ENCODE measurements at places on chromosomes 3 and 15.

GRCh38 chr3:64828276-64828675, 140.5 kb upstream of the ADAMTS9 start:
- DNase-seq = no peak

DNA sequence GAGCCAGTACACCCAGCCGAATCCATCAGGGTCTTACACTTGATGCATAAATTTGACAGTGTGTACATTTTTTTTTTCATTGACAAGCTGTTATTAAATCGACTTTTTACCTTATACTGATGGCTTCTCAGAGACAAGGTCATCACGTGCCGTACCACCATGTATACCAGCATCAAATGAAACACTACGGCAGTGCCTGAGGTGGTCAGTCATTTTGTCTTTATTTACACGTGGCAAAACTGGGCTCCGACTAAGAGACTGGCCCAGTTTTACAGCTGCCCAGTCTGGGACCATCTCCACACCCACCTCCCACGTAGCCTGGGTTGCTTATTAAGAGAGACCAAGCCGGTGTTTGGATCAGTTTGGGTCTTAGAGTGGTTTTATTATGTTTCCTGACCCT, 57.4 kb downstream of the TMEM266 start:
- DNase-seq = no peak

DNA sequence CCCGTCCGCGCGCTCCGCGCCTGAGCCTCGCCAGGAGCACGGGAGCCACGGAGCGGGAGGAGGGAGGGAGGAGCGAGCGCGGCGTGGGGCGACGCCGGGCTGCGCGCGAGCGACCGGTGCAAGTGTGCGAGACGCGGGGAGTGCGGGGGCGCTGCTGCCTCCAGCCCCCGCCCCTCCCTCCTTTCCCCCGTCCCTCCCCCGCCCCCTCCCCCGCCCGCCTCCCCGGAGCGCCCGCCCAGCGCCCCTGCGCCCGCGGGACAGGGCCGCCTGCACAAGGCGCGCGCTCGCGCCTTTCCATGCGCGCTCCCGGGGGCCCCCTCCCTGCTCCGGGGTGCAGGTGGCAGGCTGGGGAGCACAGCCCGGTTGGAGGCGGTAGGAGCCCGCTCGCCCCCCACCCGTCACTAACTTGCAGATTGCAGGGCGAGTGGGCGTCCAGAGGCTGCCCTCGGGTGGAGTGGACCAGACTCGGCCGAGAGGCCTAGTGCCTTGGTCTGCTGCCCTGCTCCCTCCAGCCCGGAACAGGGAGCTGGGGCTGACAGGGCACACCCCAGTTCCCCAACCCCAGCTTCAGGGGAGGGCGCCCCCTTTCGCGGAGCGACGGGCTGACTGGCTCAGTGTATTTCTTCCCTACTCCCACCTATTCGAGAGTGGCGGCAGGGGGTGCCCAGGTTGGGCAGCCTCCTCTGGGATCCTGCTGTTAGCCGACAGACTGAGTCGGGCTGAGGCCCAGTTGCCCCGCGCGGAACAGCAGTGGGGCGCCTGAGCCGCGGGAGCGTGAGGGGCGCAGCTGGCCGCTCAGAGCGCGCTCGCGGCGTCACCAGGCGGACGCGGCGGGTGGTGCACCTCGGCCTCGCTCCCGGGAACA, at the start of gene WNT7A:
Gene WNT7A, minus strand, starts transcription at position 126 of the 865 bp plus-strand sequence. CDS start 255 bp downstream, outside the sequence.
- no peak for DNase-seq

- DNase-seq = no peak
These were observed 12.7 kb downstream of the SPSB4 start for GRCh38 chr3:141063831-141064230.

DNA sequence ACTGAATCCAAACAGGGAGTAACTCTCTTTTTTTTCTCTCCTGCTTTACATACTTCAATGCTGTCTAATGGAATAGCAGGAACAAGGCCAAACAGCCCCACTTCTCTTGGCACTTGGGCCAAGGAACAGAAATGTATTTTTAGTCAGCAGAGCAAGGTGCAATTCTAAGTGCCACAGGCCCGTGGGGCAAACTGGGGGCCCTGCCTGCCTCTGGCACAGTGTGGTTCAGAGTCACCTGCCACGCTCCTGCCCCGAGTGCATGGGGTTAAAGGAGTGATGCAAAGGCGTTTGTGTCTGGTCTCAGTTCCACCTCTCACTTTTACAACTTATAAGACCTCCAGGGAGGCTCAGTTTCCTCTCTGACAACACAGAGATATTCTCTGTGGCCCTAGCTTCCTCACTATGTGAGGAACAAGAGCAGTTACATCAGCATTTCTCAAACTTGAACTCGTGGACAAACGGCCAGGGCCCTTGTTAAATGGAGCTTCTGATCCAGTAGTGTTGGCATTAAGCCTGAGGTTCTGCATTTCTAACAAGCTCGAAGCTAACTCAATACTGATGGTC, 51.3 kb downstream of the LRIG1 start:
- no peak for DNase-seq

GRCh38 chr3:126544596-126545281, 14.0 kb downstream of the C3orf22 start:
- no peak for DNase-seq

- DNase-seq = no peak
These were observed 48.8 kb upstream of the MRPS22 start for GRCh38 chr3:139295040-139295439.

DNA sequence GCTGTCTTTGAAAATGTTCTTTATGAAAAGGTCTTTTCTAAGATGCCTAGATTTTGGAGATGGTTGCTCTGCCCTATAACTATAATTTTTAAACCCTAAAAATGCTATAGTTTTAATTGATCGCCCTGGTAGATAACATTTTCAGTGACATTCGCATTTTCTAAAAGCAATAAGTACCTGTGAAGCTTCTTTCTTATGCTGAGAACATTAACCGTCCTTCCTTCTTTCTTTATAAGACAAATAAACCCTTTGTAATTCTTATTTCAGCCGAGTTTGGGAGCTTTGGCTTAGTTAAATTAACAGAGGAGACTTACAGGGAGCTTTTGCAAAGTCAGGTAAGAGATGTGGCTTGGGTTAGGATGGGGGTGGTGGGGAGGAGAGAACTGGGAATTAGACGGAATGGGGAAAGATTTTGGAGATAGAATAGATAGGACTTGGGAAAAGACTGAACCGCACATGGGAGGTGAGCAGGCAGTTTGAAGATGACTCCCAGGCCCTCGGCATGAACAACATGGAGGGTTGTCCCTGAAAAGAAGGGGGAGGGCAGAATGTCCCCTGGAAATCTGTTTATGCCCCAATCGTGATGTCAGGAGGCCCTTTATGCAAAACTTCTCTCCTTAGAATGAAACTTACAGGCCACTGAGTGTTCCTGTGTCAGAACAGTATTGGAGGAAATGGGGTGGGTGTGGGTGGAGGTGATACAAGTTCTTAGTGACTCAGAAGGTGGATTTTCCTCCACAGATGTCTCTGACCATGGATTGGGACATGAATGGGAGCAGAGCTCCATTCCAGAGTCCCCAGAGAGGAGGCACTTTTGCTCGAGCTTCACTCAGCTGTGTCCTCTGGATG, 76.2 kb upstream of the LARS2 start:
- no peak for DNase-seq

- DNase-seq = no peak
These were observed 76.2 kb downstream of the TGFBR2 start for GRCh38 chr3:30682434-30683155.

- DNase-seq = no peak
These were observed 3.8 kb downstream of the ATG3 start for GRCh38 chr3:112557976-112558375.

GRCh38 chr3:193053046-193053435, 135.4 kb upstream of the MB21D2 start:
- DNase-seq = no peak

- no peak for DNase-seq
These were observed 93.9 kb upstream of the BHLHE40 start for GRCh38 chr3:4885316-4885715.

- DNase-seq = no peak
These were observed 75.7 kb upstream of the FBN1 start for GRCh38 chr15:48721061-48721810.

DNA sequence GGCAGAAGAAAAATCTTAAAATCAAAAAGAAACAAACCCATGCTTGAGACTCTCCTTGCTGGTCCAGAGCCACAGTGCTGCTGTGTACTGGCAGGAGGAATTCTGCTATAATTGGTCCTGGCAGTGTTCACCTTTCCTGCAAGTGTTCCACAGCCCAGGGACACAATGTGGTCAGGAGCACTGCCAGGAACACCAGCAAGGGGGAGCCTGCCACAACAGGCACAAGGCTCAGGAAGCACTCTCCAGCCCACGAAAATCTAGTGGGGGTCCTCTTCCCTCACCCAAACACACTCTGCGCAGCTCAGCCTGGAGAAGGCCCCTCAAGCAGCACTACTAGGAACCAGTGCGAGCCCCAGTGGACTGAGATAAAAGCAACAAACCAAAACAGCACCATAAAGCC, 92.9 kb downstream of the UBE3A start:
- DNase-seq = no peak

DNA sequence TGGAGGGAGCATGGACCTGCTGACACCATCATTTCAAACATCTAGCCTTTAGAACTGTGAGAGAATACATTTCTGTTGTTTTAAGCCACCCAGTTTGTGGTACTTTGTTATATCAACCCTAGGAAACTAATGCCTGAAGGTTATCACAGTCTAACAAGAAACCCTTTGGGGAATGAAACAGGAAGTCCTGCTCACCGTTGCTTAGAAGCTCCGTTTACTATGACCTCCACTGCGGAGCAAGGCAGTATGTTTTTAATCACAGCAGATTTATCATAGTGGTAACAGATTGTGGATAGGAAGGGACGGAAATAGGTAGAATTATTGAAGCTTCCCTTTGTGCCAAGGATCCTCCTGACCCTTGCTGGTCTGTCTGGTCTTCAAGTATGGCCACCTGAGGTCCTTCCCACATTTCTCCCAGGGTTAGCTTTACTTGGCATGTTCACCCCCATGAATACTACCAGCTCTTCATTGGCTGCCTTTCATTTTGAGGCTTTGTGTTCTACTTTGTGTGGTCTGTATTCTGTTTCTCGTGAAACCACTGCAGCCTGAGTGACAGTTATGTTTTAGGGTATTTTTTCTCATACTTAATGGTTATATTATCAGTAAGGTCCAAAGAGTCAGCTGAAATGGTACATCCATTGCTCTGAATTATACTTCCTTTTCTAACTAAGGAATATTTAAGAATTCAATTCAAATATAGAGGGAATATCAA, 201.6 kb downstream of the CHST2 start:
- no peak for DNase-seq

- no peak for DNase-seq
These were observed 85.6 kb downstream of the PDCD6IP start for GRCh38 chr3:33883951-33884561.

DNA sequence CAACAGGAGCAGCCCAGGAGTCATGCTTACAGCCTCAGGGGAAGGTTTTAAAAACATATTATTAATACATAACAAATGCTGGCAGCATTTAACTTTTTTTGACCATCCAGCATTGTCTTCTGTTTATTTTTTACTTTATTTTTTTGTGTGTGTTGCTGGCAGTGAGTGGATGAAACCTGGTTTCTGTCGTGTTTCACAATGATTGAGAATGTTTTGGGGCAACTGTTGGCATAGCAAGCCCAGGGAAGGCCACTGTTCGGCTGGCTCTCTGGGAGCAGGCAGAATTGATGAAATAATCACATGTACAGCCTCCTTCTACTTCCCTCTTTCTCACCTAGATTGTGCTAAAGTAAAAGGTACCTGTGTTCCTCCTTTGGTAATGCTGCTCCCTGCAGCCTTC, 190.2 kb downstream of the NR1D2 start:
- no peak for DNase-seq

- no peak for DNase-seq
These were observed 45.2 kb upstream of the PFN2 start for GRCh38 chr3:150015901-150016300.

DNA sequence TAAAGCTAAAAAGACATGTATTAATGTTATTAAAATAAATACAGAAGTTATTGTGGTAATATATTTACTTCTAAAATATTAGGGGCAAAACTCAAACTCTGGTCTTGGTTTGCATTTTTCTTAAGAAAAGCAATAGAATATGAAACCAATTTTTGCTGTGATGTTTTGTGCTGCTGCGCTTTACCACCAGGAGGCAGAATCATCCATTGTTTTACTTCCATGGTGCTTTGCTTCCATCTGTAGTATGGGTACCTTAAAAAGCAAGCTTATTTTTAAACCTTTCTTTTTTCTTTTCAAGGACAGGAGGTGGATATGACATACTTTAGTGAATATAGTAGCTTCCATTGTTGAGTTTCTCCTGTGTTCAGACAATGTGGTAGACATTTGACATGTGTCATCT, 46.6 kb upstream of the MRPL3 start:
- no peak for DNase-seq

GRCh38 chr3:175260145-175260794, 401.1 kb downstream of the NAALADL2 start:
- no peak for DNase-seq

DNA sequence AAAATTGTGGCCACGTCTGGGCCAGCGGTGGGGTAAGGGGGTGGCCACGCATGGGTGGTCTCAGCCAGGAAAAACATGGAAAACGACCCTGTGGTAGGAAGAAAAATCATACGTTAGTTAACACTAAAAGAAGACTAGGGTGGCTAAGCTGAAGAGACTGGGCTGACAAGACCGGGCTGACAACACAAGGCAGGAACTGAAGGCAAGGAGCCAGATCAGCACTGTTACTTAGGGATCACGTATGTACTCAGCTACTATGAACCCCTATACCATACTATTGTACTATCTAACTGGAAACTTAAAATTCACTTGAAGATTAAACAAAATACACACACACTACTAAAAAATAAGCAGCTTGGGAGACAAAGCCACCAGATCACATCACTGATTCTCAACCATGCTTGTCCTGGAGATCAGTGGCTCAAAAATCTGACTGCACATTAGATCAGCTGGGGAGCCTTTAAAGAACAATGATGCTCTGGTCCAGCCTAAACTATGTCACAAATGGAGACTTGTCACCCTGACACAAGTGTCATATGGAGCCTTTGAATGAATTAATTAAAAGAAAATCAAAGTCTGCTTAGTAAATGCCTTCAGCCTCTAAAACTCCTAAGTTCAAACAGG, 442.2 kb downstream of the SHQ1 start:
- no peak for DNase-seq

DNA sequence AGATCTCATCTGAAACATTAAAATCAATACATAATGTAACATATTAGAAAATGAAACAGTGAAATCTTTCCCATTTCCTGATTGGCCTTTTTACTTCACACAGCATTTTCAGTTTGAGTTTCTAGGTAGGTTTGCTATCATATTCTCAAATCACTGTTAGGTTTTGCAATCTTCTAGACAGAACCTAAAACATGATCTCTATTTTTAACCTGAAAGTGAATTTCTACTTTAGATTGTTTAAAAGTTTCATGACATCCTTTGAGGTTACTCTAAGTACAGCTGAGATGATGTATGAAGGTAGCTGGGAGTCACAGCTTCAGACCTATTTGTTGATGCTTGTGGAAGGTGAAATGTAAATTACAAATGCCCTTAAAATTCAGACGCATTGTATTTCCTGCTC, 118.4 kb upstream of the GPR149 start:
- no peak for DNase-seq

DNA sequence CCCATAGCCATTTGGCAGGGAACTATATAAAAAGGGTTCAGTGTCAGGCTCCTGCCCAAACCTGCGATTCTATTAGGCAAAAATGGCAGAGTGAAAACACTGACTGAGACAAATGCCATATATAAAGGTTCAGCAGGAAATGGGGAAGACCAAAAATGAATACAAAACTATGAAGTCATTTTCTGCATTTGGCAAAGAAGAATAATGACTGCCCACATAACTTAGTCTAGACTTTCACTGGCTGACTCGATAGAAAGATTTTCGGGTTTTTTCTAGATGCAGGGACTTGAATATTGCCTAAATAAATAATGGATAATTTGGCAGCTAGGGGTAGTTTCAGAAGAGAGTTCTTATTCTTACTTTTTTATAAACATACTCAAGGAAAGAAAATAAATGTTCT, 178.0 kb downstream of the TPRG1 start:
- DNase-seq = no peak
